ENCODE measurements at places on chromosomes 5 and 9.

GRCh38 chr9:137396227-137396626 is 26.7 kb downstream of the EXD3 start:
- no peak for DNase-seq

GRCh38 chr5:147065071-147065470 is 169.8 kb upstream of the STK32A start:
- DNase-seq, result no peak

DNA sequence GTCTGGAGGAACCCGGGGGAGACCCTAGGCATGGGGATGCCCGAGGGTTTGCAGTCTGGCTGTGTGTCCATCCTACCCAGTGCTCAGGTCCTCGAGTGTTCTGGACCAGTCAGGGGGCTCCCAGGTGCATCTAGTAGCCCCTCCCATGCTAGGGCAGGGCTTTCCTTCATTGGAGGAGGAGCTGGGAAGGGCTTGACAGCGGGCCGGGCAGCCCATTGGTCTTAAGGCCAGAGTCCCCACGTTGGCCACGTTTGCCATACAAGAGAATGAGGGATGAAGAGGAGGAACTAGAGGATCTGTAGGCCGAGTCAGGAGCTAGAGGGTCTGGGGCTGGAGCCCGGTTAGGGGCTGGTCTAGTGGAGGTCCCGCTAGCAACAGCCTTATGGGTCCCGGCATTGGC is 37.3 kb upstream of the CTSV start:
- DNase-seq, result no peak

DNA sequence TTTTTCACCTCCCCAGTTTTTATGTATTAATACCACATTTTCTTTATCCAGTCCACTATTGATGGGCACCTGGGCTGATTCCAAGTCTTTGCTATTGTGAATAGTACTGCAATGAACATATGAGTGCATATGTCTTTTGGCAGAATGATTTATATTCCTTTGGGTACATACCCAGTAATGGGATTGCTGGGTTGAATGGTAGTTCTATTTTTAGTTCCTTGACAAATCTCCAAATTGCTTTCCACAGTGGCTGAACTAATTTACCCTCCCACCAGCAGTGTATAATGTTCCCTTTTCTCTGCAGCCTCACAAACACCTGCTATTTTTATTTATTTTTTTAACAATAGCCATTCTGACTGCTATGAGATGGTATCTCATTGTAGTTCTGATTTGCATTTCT is 340.2 kb downstream of the ADAMTS6 start:
- no peak for DNase-seq

- no peak for DNase-seq
These were observed 43.5 kb downstream of the LIX1 start for GRCh38 chr5:97098922-97099321.
